Thyroid gland (tissue), 4 donors: ENCODE measurements at places on chromosomes 2 and 18. TPM values are rescaled to one million over a fixed set of nuclear protein-coding genes. Genes with fewer than 3 reads are reported as not detected.

HRH4 gene
- not detected for total RNA-seq

CD8B2 gene
- total RNA-seq = not detected

RBMS1 gene
- 78.2 TPM for total RNA-seq

GAREM2 gene
- total RNA-seq = 1.2 TPM

ARHGEF4 gene
- total RNA-seq = 24.3 TPM

NT5DC4 gene
- total RNA-seq = not detected

UNC50 gene
- total RNA-seq = 82.4 TPM

PFN4 gene
- 1.0 TPM for total RNA-seq

TEX44 gene
- not detected for total RNA-seq

DNA sequence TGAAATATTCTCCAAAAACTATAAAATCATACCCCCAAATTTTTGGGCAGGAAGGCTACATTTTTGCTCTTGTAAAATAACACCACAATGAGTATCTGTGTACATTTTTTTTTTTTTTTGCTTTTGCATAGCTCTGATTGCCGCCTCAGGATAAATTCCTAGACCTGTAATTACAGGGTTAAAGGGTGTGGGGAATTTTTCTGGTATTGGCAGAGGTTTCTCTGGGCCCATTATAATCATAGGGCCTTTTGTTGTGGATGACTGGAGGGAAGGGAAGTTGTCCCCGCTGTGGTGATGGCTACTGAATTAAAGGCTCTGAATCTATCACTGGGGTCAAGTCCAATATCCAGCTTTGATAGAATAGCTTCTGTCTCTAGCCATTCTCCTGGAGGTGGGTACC is 26.6 kb downstream of the CCDC195 start:
- no peak for DNase-seq

GRCh38 chr18:21194871-21195771 is 46.9 kb upstream of the GREB1L start:
- no peak for DNase-seq

- no peak for DNase-seq
Observed at GRCh38 chr2:123723706-123724105, 301.4 kb upstream of the CNTNAP5 start.

DNA sequence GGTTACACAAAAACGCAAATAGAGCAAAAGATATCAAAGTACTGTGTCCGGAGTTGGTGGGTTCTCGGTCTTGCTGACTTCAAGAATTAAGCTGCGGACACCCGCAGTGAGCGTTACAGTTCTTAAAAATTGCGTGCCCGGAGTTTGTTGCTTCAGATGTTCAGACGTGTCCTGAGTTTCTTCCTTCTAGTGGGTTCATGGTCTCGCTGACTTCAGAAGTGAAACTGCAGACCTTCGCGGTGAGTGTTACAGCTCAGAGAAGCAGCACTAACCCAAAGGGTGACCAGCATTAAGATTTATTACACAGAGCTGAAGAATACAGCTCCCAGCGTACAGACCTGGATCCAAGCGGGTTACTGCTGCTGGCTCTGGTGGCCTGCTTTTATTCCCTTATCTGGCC is 125.7 kb upstream of the TWIST2 start:
- no peak for DNase-seq

DNA sequence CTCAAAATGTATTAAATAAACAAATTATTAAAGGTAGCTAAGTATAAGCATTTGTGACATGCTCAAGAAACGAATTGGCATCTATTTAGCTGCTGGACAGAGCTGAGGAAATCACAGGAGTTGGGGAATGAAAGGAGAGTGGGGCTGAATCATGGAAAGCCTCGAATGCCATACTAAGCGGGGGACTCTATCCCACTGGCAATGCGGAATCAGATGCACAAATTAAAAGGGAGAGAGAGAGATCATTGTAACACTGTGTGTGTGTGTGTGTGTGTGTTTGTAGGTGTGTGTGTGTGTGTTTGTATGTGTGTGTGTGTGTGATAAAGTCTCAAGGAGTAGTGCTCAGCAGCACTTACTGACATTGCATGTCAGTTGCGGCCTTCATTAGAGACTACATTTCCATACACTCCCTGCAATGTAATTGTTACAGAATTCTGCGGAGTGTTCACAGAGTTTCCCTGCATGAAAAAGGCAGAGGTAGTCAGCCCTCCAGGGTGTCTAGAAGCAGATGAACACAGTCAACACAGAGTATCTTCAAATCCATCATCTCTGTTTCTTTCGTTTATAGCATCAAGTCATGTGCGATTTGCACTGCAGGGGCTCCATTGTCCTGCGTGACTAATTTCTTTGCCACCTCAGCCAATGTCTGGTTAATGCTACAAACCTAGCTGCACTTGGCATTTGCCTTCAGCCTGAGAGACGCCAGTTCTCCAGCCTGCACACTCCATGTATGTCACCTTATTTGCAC is 111.7 kb upstream of the CYRIA start:
- DNase-seq = no peak

- no peak for DNase-seq
Observed at GRCh38 chr18:6052449-6052913, 157.2 kb upstream of the TMEM200C start.

DNA sequence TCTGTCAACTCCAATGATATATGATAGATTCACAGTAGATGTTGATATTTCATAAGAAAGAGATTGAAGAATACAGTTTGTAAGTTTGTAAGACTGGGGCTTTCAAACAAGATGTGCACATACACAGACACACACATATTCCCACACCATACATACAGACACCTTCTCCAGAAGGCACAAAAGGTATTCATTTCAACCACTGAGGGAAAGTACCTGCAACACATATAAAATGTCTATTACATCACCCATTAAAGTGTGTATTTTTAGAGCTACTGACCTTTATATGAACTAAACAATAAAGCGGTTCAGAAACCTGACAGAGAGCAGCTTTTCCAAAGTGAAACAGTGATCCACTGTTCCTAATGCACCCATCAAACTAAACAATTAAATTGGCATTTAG is 53.3 kb downstream of the CCDC148 start:
- no peak for DNase-seq

- DNase-seq = no peak
Observed at GRCh38 chr2:148306027-148306426, 285.1 kb downstream of the MBD5 start.

DNA sequence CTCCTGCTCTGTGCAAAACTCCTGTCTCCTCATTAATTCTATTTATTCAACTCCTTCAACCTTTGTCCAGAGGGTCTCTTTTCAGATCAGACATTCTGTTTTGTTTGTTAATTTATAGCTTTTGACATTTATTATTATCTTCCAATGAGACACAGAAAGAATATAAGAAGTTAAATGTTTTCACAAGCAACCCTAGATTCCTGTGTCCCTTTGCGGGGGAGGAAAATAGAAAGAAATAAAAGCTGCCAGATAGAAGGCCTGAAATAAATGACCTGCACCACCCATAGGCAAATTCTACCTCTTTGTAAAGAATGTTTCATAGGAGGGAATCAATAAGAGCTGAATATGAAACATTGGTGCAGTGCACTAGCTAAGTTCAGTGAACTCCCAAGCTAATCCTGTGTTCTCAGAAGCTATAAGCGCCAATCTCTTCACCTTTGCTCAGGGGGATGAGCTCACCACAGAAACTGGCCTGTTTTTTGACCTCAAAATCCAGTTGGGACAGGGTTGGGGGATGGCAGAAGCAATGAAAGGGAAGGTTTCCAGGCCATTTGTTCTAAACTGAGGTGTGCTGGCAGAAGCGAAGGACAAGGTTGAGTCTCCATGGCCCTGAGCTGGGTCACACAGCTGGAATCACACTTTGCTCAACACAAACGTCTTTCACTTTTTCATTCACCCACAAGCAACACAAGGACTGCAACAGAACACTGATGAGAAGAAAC is 258.6 kb downstream of the NRXN1 start:
- DNase-seq = no peak

GRCh38 chr2:230773039-230773773 is 60.6 kb downstream of the CAB39 start:
- no peak for DNase-seq

DNA sequence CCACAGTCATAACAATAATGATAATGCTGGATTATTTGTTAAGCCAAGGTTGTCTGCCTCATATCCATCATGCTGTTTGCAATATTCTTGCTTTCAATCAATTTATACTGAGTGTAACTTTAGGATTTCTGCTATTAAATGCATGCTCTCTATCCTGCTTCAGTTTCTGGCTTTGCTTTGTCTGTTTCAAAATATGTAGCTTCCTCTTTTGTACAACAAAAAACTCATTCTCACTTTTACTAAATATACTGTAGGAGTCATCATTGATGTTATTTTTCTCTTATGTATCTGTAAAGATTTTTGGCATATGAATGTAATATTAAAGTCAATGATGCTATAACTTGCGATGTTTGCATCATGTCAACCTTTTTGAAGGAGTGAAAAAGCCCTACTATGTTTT is 149.3 kb downstream of the GPD2 start:
- no peak for DNase-seq

- peak; percentile 48 for DNase-seq
Observed at GRCh38 chr18:57801761-57802212, 1.3 kb downstream of the ATP8B1 start.

DNA sequence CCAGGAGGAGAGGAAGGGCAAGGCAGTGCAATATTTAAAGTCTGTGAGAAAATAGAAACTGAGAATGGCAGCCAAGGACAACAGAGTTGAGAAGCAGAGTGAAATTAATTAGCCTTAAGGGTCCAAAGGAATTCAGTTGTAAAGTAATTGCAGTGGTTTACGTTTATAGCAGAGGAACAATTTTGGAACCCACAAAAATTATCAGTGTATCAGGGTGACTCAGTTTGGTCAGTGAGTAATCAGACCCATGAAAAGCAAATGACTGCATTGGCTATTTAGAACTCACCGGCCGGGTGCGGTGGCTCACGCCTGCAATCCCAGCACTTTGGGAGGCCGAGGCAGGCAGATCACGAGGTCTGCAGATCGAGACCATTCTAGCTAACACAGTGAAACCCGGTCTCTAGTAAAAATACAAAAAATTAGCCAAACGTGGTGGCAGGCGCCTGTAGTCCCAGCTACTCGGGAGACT is 245.8 kb upstream of the SLC39A10 start:
- DNase-seq = no peak

DNA sequence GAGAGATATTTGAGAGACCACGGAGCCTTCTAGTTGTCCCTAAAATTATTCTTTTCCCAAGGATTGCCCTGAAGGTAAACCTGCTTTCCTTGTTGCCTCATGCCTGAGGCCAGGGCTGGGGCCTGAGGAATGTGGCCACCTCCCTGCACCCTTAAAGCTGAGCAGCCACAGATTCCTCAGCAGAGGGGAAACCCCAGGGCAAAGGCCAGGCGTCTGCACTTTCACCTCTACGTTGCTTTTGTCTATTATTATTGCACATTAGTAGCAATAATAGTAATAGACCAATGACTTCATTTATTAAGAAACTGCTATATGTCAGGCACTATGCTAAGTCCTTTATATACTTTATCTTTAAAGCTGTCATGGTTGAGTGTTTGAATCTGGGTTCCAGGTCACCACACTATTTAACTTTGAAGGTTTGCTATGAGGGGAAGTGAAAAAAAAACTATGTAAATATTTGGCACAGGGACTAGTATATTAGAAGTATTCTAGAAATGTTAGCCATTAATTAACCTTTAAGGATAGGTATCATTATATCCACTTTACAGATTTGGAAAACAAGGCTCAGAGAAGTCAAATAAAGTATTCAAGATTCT is 104.2 kb downstream of the LRRC30 start:
- no peak for DNase-seq

- no peak for DNase-seq
Observed at GRCh38 chr2:28136556-28136955, 246.0 kb downstream of the BABAM2 start.

DNA sequence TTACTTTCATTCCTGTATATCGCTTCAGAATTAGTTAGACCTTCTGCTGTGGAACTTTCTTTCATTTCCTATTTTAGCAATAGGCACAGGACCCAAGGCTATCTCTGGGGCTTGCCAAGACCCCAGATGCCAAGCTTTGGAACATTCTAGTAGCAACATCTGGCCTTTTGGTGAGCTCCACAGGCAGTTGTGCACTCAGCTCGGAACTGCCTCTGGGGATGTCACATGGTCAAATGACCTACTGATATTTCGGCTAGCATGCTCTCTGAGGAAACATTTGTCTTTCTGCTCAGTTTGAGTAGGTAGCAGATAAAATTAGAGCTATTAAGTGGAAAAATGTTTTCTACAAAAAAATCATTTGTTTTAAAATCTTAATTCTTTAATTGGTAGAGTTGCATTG is 76.6 kb upstream of the ITGA4 start:
- no peak for DNase-seq

DNA sequence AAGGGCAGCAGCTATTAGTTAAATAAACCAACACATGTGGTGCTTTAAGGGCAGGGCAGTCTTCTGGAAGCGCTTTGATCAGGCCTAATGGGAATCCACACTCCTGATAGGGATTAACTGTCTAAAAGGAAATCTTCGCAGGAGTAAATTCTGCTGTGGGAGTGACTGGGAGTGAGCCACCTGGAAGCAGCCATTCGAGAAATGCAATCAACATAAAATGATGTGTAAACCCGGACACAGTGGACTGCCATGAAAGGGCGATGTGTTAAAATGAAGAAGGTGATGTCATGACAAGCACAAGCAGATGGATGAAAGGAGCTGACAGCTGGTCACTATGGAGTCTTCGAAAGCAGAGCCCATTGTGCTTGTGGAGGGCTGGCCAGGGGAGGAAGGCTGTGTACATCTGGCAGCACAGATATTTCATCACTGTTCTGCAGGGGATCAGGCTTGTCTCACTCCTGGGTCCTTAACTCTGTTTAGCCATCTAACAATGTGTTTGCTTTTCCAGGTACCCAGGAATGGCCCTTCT is 24.8 kb upstream of the GALNT14 start:
- DNase-seq = no peak

DNA sequence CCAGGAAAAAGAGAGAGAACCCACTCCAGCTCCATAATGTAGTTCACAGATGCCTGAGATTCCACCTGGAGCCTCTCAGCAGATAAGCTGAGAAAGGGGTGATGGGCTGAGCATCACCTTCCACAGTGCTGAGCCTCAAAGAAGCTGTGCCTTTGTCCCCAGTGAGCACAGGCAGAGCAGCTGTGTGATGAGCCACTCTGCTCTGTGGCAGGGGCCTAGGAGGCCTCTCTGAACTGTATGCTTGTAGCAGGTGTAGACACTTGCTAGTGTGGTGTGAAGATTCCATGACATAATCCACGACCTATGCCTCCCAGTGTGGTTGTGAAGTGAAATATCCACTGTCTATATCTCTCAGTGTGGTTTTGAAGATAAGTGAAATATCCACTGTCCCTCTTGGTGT is 70.4 kb upstream of the MGAT4A start:
- no peak for DNase-seq
